Stimulated activated memory B cell treated with anti-CD40 and anti-IgM and Interleukin-4, amounts not matched to agents 10 μg/mL and 1 μg/mL and 100 μg/mL, for 72 hours (primary cell): ENCODE measurements at places on chromosomes 5 and 9.

GRCh38 chr5:56490971-56491468 lies 257.9 kb upstream of the ANKRD55 start:
- no peak overlapping the region for H3K4me3 ChIP-seq
- peaks cover 17% of the 10 kb centered on the region for H3K4me1 ChIP-seq
- H3K27ac ChIP-seq = no peak overlapping the region
- H3K36me3 ChIP-seq = peaks cover 7% of the 10 kb centered on the region

GRCh38 chr9:128684065-128684324 lies 5.0 kb upstream of the SET start:
- H3K4me1 ChIP-seq = peaks cover 50% of the 10 kb centered on the region
- ATAC-seq = no peak
- H3K27ac ChIP-seq = peak overlapping the region; percentile 86

DNA sequence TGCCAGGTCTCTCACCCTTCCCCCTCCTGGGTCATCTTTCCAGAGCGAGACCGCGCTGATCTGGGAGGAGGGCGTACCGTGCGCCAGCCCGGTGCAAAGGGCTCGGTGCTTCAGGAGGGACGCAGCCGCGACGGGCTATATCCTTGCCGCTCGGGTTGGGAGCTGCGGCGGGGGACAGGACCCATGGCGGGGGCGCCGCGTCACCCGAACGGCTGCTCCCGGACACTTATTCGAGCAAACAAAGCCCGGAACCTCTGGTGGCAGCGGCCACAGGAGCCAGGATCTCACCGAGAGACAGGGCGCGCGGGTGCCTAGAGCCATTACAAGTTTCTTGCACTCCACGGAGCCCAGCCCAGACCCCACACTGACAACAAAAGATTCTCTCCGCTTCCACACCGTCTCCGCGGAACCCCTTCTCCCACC lies 1.3 kb downstream of the SEMA6A start:
- peaks cover 53% of the 10 kb centered on the region for H3K4me1 ChIP-seq
- no peaks in the 10 kb centered on the region for H3K36me3 ChIP-seq
- ATAC-seq = no peak
- peak overlapping the region; percentile 69 for H3K27ac ChIP-seq
- H3K27me3 ChIP-seq = peaks cover 81% of the 10 kb centered on the region

- H3K4me3 ChIP-seq = no peak overlapping the region
- no peak overlapping the region for H3K27ac ChIP-seq
- ATAC-seq = no peak
These were observed 289.4 kb downstream of the EFNA5 start for GRCh38 chr5:107381189-107381856.

DNA sequence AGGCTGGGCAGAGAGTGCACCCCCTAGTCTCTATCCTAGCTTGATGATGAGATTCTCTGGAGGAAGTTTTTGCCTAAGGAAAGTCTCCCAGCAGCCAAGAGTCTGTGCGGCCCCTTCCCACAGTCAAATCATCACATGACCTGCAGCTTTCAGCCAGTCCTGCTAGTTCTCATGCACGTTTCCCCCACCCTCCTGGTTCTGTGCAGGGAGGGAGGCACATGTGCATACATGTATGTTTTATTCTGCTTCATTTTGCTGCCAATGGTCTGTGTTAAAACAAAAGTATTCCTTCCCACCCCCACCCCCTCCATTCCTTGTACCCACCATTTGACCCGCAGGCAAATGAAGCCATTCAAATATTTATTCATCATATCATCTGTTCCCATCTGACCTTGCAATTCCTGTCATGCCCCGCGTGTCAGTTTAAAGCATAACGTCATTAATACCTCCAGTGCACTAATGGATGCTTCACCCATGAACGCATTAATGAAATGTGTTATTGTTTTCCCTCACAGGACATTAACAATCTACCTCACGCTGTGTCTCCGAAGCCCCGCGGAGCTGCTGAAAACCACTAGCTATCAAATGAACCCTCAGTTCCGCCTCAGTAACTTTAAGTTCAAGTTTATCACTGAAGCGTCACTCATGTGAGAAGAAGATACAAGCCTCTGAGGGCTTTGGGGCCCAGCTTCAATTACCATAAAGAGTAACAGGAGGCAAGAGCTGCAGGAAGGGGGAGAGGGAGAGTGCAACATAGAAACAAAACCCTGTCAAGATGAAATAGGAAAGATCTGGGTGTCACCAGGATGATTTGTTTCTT lies 139.6 kb downstream of the RASEF start:
- no peak overlapping the region for H3K27ac ChIP-seq
- no peak for ATAC-seq
- H3K4me3 ChIP-seq = no peak overlapping the region
- H3K4me1 ChIP-seq = no peaks in the 10 kb centered on the region

- no peak overlapping the region for H3K27ac ChIP-seq
- no peaks in the 10 kb centered on the region for H3K27me3 ChIP-seq
These were observed 639.7 kb upstream of the C9orf72 start for GRCh38 chr9:28212979-28213378.

- H3K36me3 ChIP-seq = peaks cover 37% of the 10 kb centered on the region
- ATAC-seq = peak; percentile 65
- peak overlapping the region; percentile 96 for H3K4me3 ChIP-seq
- peak overlapping the region; percentile 99 for H3K27ac ChIP-seq
- peaks cover 83% of the 10 kb centered on the region for H3K4me1 ChIP-seq
- H3K27me3 ChIP-seq = no peaks in the 10 kb centered on the region
These were observed 815 bp downstream of the ANXA6 start for GRCh38 chr5:151156507-151157420.

- no peak overlapping the region for H3K4me3 ChIP-seq
- no peak overlapping the region for H3K27ac ChIP-seq
- H3K4me1 ChIP-seq = no peaks in the 10 kb centered on the region
These were observed 894.8 kb upstream of the CDH10 start for GRCh38 chr5:25539536-25539935.

DNA sequence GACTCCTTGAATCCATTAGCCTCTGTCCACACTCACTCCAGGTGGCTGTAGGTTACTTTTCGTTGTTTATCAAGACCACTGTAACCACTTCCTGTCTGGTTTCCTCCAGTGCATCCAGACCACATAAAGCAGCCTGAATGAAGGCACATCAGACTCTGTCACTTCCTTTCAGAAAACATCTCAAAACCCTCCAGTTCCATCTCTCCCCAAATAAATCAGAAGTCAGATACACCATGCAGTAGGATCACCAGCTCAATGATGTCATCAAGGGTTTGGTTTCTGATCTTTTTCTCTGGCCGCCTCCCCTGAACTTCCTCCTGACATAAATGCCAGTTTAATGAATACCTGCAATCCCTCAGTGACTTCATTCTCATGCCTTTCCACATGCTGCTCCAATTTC lies 161.2 kb downstream of the ZNF462 start:
- no peak overlapping the region for H3K27ac ChIP-seq
- no peak for ATAC-seq
- H3K36me3 ChIP-seq = no peaks in the 10 kb centered on the region
- no peaks in the 10 kb centered on the region for H3K27me3 ChIP-seq
- peaks cover 8% of the 10 kb centered on the region for H3K4me1 ChIP-seq

- H3K27ac ChIP-seq = no peak overlapping the region
- H3K4me3 ChIP-seq = no peak overlapping the region
- peaks cover 32% of the 10 kb centered on the region for H3K27me3 ChIP-seq
- H3K4me1 ChIP-seq = no peaks in the 10 kb centered on the region
- no peak for ATAC-seq
- no peaks in the 10 kb centered on the region for H3K36me3 ChIP-seq
These were observed 42.7 kb downstream of the OR2V1 start for GRCh38 chr5:181088289-181088688.

DNA sequence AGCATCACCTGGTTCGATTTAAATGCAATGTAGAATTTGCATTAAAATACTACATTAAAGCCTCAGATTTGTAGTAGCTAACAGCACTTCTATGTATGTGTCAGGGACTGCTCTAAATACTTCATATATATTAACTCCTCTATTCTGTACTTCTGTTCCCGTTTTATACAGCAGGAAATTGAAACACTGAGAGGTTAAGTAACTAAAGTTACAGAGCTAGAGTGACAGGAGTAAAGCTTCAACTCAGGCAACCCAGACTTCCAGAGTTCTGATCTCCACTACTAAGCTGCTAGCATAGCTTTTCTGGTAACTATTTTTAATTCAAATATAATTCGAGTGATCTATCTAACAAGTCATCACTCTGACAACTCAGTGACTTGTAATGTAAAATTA lies 619 bp upstream of the APC start:
- no peaks in the 10 kb centered on the region for H3K27me3 ChIP-seq
- peak overlapping the region; percentile 83 for H3K27ac ChIP-seq
- no peaks in the 10 kb centered on the region for H3K36me3 ChIP-seq
- peak overlapping the region; percentile 90 for H3K4me3 ChIP-seq
- ATAC-seq = no peak

- no peak for ATAC-seq
- H3K27me3 ChIP-seq = no peaks in the 10 kb centered on the region
- no peak overlapping the region for H3K4me3 ChIP-seq
- H3K4me1 ChIP-seq = no peaks in the 10 kb centered on the region
- no peak overlapping the region for H3K27ac ChIP-seq
These were observed 534.5 kb downstream of the BNC2 start for GRCh38 chr9:16335788-16336580.

GRCh38 chr5:115050866-115051265 lies 118.8 kb downstream of the TRIM36 start:
- H3K27me3 ChIP-seq = no peaks in the 10 kb centered on the region
- no peak for ATAC-seq
- no peaks in the 10 kb centered on the region for H3K4me1 ChIP-seq
- no peaks in the 10 kb centered on the region for H3K36me3 ChIP-seq
- no peak overlapping the region for H3K4me3 ChIP-seq

DNA sequence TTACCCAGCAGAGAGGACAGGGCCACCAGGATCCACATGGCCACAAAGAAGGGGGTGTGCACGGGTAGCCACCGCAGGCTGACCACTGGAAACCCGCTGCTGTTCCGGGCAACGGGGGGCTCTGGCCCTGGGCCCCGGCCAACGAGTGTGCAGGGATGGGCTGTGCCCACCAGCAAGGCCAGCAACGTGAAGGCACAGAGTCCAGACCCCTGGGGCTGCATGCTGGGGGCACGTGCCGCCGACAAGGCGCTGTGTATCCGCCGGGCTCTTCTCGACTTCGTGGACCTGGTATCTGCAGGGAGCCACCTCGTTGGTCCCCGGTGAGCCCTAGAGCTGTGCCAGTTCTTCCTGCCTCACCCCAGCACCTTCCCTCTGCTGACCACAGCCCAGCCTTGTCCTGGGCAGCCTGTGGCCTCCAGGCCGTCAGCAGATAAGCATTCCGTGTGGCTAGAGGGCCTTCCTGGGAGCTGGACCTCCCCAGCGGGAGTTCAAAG lies 42.2 kb upstream of the CEP72 start:
- peaks cover 88% of the 10 kb centered on the region for H3K27me3 ChIP-seq
- H3K4me3 ChIP-seq = no peak overlapping the region
- no peaks in the 10 kb centered on the region for H3K36me3 ChIP-seq
- no peak overlapping the region for H3K27ac ChIP-seq
- no peak for ATAC-seq
- peaks cover 10% of the 10 kb centered on the region for H3K4me1 ChIP-seq

DNA sequence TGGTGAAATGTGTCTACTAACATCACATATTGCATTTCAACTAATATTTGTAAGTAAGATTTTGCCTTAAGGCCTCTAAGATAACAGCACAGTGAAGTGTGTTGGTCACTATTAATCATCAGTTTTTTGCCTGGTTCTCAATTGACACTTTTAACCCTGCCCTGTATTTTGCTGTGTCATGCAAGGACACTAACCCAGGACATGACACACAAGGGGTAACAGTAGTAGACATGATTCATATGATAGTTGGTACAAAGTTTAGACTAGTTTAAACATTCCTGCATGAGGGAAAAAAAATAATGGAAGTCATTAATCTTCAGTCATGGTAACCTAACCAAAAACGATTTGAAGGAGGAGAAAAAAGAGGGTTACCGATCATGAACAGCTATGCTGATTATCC lies 207.0 kb downstream of the DEPDC1B start:
- no peaks in the 10 kb centered on the region for H3K27me3 ChIP-seq
- peaks cover 32% of the 10 kb centered on the region for H3K4me1 ChIP-seq
- no peak overlapping the region for H3K27ac ChIP-seq
- no peaks in the 10 kb centered on the region for H3K36me3 ChIP-seq
- no peak overlapping the region for H3K4me3 ChIP-seq

DNA sequence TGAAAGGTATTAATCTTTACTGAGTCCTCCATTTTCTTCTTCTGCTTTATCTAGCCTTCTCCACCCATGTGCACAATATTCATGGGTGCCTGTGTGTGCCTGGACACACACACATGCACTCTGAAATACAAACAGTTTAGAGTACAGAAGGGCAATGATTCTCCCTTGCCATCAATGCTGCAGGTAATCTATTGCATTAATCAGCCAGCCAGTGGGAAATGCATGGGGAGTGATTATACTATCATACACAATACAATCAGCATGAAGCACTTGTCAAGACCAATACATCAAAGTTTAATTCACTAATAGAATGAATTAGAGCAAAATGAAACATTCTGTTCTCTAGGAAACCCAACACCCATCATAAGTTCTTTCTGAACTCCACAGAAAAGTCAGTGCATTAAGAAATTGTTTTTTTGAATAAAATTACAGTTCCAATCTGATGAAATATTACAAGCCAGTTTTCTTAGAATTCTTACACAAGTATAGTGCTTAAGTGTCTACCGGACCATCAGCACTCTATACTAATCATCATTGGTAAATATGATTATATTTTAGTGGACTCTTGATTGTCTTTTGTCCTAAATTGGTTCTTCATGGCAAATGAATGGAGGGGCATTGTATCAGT lies 172.2 kb downstream of the ZSWIM6 start:
- no peak overlapping the region for H3K4me3 ChIP-seq
- peaks cover 5% of the 10 kb centered on the region for H3K4me1 ChIP-seq
- no peak for ATAC-seq
- H3K36me3 ChIP-seq = peaks cover 35% of the 10 kb centered on the region
- H3K27ac ChIP-seq = no peak overlapping the region

- peaks cover 61% of the 10 kb centered on the region for H3K27me3 ChIP-seq
- H3K27ac ChIP-seq = no peak overlapping the region
- peaks cover 19% of the 10 kb centered on the region for H3K4me1 ChIP-seq
- no peak for ATAC-seq
- H3K4me3 ChIP-seq = no peak overlapping the region
These were observed 46.4 kb downstream of the BARX1 start for GRCh38 chr9:93908591-93909241.

DNA sequence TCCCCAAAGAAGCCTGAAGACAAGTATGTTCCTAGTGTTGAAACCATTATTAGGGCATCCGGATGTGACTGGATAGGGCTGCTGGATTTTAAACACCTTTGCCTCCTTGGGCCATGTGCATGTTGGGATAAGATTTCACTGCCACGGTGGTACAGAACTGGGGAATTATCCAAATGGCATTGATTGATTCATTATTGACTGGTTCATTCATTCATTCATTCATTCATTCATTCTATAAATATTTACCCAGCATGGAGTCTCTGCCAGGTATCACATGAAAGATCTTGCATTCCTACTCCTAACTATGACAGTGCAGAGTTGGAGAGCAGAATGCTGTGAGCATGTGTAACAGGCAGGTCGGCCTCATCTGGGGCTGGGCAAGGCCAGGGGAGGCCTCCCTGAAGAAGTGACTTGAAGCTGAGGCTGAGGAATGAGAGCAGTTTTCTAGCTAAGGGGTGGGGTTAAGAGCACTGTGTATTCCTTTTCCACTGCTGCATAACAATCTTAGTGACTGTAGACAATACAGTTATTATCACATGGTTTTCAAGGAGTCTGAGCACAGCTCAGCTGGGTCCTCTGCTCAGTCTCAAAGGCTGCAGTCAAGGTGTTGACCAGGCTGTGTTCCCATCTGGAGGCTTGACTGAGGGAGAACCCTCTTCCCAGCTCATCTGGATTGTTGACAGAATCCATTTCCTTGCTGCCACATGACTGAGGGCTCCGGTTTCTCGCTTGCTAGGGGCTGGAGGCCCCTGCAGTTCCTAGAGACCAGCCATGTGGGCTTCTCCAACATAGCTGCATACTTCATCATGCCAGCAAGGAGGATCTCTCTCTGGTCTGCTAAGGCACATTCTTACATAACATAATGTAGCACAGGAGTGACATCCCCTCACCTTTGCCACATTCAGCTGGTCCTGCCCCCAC lies 35.7 kb downstream of the AK8 start:
- H3K27me3 ChIP-seq = no peaks in the 10 kb centered on the region
- H3K4me3 ChIP-seq = no peak overlapping the region
